GM12878 (cell line): ENCODE measurements at places on chromosomes 1 and 21.

- peak; percentile 70 for DNase-seq
Observed at GRCh38 chr21:36542312-36543101, 62.6 kb upstream of the CLDN14 start.

GRCh38 chr1:119790451-119791198, 20.6 kb downstream of the REG4 start:
- DNase-seq: no peak

DNA sequence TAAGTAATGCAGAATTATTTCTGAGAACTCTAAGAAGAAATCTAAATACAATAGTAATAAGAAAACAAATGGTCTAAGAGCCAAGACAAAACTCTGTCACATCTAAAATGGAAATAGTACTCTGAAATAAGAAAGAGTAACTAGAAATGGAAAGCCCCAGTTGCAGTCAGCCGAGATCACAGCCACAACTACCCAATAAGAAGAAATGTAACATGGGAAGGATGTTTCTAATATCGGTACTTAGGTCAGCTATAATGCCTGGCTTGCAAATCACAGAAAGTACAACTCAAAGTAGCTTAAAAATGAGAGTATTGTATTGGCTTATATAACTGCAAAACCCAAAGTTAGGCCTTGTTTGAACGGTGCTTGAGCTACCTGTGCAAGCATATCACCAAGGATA, 58.6 kb upstream of the USP25 start:
- DNase-seq: peak; percentile 4

DNA sequence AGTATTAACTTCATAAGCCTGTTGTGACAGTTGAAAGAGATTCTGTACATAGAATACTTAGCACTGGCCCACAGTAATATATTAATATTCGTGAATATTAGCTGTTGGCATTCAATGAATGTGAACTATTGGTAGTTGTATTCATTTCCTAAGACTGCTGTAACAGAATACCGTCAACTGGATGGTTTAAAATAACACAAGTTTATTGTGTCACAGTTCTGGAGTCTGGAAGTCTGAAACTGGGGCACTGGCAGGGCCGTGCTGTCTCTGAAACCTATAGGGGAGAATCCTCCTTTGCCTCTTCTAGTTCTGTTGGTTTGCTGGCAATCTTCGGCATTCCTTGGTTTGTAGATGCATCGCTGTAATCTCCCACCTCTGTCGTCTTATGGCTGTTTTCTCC, 47.5 kb downstream of the OLFML3 start:
- no peak for DNase-seq

- no peak for DNase-seq
Observed at GRCh38 chr1:2569060-2569459, 12.9 kb downstream of the TNFRSF14 start.

DNA sequence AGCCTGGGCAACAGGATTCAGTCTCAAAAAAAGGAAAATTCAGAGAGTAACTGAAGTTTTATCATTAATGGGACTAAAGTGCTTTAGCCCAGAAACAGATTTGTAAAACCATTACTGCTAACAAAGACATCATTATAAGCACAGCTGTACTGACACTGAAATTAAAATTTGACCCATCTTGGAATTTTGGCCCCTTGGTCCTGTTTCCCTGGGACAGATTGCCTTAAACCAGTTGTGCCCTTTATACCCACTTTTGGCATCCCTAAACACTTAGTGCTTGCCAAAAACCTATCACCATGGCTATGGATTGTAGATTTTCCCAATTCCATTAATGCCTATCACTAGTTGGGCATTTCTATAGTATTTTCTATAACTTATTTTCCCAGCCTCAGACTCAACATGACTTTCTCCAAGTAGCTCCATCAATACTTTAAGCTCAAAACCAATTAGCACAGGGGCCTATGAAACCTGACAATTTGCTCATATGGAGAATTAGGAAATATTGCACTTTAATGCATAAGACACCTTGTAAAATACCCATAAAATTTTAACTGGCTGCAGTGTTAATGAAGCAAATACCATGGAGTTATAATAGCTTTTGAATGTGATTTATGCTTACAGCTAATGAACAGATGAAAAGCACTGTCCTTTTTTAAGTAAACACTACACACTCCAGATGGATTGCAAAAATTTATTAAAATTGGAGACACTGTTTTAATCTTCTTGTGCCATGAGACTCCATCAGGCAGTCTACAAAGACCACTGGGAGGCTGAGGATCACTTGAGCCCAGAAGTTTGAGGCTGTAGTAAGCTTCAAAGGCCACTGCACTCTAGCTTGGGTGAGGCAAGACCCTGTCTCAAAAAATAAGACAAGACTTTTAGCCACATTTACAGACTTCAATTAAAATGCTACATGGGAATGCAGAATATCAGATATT, 4.3 kb downstream of the GAS5 start:
- DNase-seq: no peak

DNA sequence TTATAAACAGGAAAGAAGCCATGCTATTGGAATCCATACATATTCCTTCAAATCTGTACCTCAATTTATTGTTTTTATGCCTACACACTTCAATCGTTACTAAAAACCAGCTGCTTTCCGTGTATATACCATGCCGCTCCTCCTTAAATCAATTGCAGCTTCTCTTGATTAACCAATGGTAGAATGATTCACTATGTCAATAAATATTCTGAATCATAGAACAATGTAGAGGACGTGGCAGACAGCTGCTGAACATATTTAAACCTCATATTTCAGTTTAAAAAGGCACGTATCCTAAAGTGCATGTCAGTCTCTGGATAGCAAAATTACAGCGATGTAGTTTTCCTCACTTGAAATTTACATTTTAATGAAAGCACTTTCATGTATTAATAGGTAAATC, 100.4 kb downstream of the MRPL39 start:
- DNase-seq: no peak

DNA sequence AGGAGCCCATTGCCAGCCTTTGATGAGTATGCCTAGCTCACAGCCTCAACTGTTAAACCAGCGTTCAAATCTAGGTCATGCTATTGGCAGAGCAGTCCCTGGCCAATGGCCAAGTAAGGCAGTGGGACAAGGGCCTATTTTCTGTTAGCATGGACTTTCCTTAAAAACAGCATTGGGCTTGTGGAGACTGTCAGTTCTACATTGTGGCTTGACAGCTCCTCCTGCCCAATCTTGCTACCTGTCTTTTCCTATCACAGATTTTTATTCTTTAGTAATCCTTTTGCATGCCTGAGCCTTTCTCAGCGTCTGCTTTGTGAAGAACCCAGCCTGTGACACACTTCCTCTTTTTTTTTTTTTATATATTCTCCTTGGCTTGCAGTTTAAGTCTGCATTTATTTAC, 56.4 kb downstream of the DIP2A start:
- no peak for DNase-seq

DNA sequence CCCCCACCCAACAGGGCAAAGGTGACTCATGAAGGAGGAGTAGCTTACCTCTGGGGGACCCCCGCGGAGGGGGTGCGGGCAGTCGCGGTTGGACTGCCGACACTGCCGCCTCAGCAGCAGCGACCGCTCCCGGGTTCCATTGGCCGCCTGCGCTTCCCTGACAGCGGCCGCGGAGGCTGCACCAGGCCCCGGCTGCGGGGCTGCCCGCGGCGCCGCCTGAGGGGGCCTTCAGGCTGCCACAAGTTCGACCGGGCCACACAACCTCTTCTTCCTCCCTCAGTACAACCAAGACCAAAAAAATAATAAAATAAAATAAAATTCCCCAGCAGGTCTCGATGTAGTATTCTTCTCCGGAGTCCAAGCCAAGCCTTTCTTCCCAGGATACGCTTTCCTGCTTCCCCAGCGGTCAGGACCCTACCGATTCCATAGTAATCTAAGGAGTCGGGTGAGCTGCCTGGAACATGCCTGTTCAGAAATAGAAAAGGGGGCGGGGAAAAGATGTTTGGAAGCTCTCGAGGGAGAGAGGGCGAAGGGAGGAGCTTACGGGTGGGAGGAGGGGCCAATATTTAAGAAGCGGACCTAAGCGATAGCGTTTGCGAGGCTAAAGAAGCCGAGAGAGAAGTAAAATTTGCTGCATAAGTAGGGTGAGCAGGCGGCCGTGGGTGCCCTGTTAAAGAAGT, at the start of gene PI4KB:
Gene PI4KB (minus strand): TSS at position 194 of the 680 bp plus-strand sequence. CDS start 10,935 bp downstream, outside the sequence.
- peak; percentile 83 for DNase-seq

DNA sequence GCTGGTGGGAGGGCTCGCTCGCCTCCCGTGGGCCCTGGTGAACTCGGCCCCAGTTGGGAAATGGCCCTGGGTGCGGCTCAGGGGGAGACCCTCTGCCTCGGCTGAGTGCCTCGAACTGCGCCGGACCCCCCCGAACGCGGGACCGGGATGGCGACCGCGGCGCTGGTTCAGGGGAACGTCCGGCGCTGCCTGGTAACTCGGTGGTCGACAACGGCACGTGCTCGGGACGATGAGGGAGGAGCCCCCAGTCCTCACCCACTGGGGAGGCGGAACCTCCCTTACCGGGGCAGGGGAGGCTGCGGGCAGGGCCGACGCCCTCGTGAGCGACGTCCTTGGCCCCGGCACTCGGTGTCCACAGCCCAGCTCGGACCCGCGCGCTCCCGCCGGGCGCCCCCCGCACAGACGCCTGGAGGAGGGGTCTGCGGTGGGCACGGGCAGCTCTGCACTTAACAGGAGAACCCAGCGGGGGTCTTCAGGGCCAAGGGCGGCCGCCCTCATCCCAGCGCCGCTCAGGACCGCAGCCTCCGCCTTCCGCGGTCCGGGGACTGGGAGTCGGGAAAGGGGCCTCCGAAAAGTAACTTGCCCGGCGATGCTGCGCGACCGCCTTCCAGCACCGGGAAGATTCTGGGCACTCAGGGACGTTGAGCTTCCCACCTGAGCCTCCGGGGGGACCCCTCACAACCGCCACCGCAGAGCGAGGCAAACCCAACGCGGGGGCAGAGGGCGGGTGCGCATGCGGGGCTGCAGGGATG, 1.7 kb downstream of the HES4 start:
- DNase-seq: no peak
